ENCODE measurements at places on chromosomes 5 and 9. TPM values are rescaled to one million over a fixed set of nuclear protein-coding genes. Genes with fewer than 3 reads are reported as not detected.

ELL2 gene
- total RNA-seq, result 91.1 TPM

IFNK gene
- total RNA-seq, result not detected

PCDHGB7 gene
- total RNA-seq, result 0.31 TPM

DIPK1B gene
- 2.7 TPM for total RNA-seq

TARS1 gene
- total RNA-seq, result 43.7 TPM

OR2Y1 gene
- total RNA-seq, result not detected

PCDHGA8 gene
- 0.10 TPM for total RNA-seq

GRXCR2 gene
- total RNA-seq, result not detected

PTGDS gene
- 10.8 TPM for total RNA-seq

PTGES gene
- total RNA-seq, result 8.7 TPM

OR1N2 gene
- total RNA-seq, result not detected
